Chondrocyte (in vitro differentiated cells): ENCODE measurements at places on chromosomes 2 and 18. TPM values are rescaled to one million over a fixed set of nuclear protein-coding genes. Genes with fewer than 3 reads are reported as not detected.

DNA sequence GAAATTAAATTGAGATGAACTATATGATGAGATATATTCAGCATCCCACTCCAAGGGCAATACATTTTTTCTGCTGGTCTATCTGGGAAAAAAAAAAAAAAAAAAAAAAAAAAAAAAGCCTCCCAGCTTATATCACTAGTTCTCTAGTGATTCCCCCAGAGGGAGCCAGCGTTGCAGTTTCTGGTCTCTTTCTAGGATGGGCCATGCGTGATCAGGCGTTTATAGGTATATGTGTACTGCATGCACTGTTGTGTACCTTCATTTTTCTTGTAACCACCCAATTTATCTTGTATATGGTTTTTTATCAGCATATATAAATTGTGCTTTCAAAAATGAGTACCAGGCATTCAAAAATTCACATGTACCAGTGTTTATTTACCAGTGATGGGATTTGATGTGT, 35.1 kb downstream of the DCDC2C start:
- no peak overlapping the region for H3K27ac ChIP-seq
- H3K36me3 ChIP-seq = no peaks in the 10 kb centered on the region
- H3K4me3 ChIP-seq = no peak overlapping the region
- peaks cover 16% of the 10 kb centered on the region for H3K27me3 ChIP-seq

DNA sequence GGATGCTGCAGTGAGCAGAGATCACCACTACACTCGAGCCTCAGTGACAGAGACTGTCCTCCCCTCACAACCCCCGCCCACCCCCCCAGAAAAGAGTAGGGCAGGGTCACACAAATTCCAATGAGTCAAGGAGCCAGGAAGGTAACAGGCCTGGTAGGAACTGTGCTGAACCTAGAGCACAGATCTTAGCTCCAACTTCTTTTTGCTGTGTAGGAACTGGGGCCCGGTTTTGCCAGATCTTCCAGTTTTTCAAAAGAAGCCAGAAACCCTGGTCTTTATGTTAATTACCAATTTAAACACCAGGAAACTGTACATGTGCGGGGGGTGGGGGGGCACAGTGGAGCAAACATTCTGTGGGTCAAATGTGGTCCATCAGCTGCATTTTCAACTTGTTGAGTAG, 71.0 kb downstream of the PRPF40A start:
- H3K27ac ChIP-seq = no peak overlapping the region
- DNase-seq = no peak
- H3K36me3 ChIP-seq = peaks cover 22% of the 10 kb centered on the region
- H3K4me1 ChIP-seq = peaks cover 17% of the 10 kb centered on the region

GRCh38 chr2:81481242-81481993, 1176.9 kb upstream of the LRRTM1 start:
- no peak overlapping the region for H3K27ac ChIP-seq
- H3K36me3 ChIP-seq = no peaks in the 10 kb centered on the region
- H3K27me3 ChIP-seq = no peaks in the 10 kb centered on the region

- H3K27me3 ChIP-seq = no peaks in the 10 kb centered on the region
- no peak overlapping the region for H3K4me3 ChIP-seq
- H3K27ac ChIP-seq = no peak overlapping the region
- no peak for DNase-seq
- no peaks in the 10 kb centered on the region for H3K36me3 ChIP-seq
Observed at GRCh38 chr2:105784589-105784988, 39.9 kb downstream of the NCK2 start.

DNA sequence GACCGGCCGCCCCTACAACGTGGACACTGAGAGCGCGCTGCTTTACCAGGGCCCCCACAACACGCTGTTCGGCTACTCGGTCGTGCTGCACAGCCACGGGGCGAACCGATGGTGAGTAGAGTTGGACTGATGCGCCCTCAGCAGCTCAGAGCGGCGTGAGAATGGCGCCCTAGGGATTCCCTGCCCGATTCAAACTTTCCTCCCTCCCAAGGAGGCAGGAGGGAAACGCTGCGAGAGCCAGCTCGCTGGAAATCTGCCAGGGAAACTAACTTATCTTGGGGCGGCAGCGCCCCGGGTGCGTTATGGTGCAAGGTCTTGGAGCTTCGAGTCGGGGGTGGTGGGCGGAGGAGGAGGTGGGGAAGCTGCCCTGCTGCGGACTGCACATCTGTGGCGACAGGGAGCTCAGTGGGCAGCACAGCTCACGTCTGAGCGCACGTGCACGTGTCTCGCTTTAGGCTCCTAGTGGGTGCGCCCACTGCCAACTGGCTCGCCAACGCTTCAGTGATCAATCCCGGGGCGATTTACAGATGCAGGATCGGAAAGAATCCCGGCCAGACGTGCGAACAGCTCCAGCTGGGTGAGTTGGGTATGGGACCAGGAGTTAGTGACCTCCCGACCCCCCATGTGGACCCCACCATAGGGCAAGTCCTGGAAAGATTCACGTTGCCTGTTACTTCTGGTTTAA, 697 bp downstream of the ITGA4 start:
- peak overlapping the region; percentile 82 for H3K4me3 ChIP-seq
- peak; percentile 80 for DNase-seq
- no peaks in the 10 kb centered on the region for H3K27me3 ChIP-seq
- H3K4me1 ChIP-seq = peaks cover 32% of the 10 kb centered on the region
- H3K27ac ChIP-seq = peak overlapping the region; percentile 33
- H3K36me3 ChIP-seq = no peaks in the 10 kb centered on the region

- no peak overlapping the region for H3K4me3 ChIP-seq
Observed at GRCh38 chr2:47190188-47190881, 35.2 kb upstream of the STPG4 start.

- peak overlapping the region; percentile 93 for H3K27ac ChIP-seq
- H3K4me1 ChIP-seq = peaks cover 38% of the 10 kb centered on the region
Observed at GRCh38 chr2:128422571-128422970, 103.9 kb upstream of the HS6ST1 start.

GRCh38 chr2:209940936-209941335, 61.5 kb upstream of the RPE start:
- H3K27ac ChIP-seq = no peak overlapping the region
- H3K36me3 ChIP-seq = no peaks in the 10 kb centered on the region
- H3K4me3 ChIP-seq = no peak overlapping the region
- no peak for DNase-seq

GRCh38 chr2:14828223-14828622, 195.7 kb downstream of the LRATD1 start:
- no peak for DNase-seq
- no peak overlapping the region for H3K27ac ChIP-seq

GRCh38 chr2:169512525-169512924, 3.0 kb downstream of the KLHL41 start:
- no peaks in the 10 kb centered on the region for H3K27me3 ChIP-seq
- H3K27ac ChIP-seq = no peak overlapping the region
- no peak for DNase-seq
- peaks cover 54% of the 10 kb centered on the region for H3K4me1 ChIP-seq
- H3K36me3 ChIP-seq = no peaks in the 10 kb centered on the region

DNA sequence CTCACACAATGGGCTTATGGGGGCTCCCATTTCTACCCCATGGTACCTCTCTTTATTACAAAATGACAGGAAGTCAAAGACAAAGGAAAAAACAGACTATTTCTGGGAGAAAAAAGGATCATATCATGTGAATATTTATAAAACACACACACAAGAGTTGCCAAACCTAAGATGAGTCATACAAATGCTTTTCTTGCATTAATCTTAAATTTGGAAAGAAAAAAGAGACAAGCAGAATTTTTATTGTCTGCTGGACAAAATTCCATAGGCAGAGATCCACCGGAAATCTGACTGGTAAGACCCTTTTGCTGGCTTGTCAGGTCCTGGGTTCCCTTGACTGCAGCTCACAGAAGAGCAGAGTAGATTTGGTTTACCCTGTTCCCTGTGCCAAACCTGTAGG, 1732.3 kb upstream of the PIK3C3 start:
- no peak for DNase-seq
- no peak overlapping the region for H3K27ac ChIP-seq
- no peaks in the 10 kb centered on the region for H3K4me1 ChIP-seq
- peaks cover 3% of the 10 kb centered on the region for H3K27me3 ChIP-seq
- no peak overlapping the region for H3K4me3 ChIP-seq

DNA sequence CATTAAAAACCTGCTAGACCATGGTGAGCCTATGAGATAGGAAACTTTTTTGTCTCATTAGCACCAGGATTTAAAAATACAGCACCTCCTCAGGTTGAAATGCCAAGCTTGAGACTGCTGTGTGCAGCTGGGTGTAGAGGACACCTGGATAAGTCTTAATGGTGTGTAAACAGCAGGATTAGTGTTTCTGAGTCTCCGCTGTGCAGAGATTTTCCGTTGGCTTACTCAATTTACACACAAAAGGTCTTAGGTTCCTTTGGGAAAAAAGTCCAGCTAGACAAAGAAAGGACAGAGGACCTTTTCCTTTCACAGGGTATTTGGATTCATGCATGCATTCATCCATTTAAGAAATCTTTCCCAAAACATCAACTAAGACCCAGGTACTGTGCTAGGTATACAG, 168.1 kb downstream of the NRXN1 start:
- H3K27ac ChIP-seq = no peak overlapping the region
- no peak overlapping the region for H3K4me3 ChIP-seq
- no peak for DNase-seq
- H3K27me3 ChIP-seq = peaks cover 3% of the 10 kb centered on the region
- H3K4me1 ChIP-seq = no peaks in the 10 kb centered on the region
- H3K36me3 ChIP-seq = no peaks in the 10 kb centered on the region

DNA sequence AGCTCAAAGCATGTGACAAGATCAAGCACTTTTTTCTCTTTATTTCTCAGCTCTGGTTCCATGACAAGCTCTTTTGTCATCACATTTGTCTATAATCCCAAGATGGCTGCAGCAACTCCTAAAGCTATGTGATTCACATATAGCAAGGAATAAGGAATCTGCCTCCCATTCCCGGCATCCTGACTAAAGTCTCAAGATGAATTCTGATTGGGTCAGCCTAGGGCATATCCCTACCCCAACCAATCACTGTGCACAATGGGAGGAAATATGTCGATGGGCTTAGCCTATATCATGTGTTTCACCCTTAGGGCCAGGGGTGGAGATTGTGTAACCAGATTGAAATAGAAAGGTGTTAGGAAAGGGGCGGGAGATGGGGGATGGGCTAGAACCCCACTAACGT, 23.1 kb upstream of the COLEC12 start:
- no peak overlapping the region for H3K4me3 ChIP-seq
- no peak for DNase-seq
- no peaks in the 10 kb centered on the region for H3K27me3 ChIP-seq

DNA sequence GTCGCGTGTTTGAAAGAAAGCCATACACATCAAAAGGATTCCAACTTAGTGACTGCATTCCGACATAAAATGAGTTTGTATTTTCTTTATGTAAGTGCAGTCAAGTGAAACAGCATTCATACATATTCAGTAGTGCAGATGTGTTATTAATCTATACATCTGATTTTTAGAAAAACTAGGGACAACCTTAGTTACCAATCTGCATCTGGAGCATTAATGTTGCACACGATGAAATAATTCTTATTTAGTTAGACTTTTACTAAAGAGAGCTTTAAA, 1.9 kb downstream of the GORASP2 start:
- peak overlapping the region; percentile 97 for H3K4me3 ChIP-seq
- no peak for DNase-seq
- no peaks in the 10 kb centered on the region for H3K27me3 ChIP-seq

DNA sequence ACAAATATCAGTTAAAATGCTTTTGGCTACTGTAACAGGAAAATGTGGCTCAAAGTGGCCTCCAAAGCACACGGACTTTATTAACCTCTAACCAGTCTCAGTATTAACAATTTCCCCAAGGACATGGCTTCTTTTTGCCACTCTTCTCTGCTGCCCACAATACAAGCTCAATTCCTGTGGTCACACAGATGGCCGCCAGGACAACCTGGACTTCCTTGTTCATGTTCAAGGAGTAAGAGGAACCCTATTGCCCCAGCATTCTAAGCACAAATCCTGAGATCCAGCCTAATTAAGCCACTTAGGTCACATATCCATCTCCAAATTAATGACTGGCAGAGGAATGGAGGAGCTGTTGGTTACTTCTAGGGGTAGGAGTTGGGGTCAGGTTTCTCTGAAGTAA, 38.2 kb downstream of the AOX1 start:
- no peak overlapping the region for H3K4me3 ChIP-seq
- H3K27ac ChIP-seq = peak overlapping the region; percentile 41
- H3K27me3 ChIP-seq = no peaks in the 10 kb centered on the region

DNA sequence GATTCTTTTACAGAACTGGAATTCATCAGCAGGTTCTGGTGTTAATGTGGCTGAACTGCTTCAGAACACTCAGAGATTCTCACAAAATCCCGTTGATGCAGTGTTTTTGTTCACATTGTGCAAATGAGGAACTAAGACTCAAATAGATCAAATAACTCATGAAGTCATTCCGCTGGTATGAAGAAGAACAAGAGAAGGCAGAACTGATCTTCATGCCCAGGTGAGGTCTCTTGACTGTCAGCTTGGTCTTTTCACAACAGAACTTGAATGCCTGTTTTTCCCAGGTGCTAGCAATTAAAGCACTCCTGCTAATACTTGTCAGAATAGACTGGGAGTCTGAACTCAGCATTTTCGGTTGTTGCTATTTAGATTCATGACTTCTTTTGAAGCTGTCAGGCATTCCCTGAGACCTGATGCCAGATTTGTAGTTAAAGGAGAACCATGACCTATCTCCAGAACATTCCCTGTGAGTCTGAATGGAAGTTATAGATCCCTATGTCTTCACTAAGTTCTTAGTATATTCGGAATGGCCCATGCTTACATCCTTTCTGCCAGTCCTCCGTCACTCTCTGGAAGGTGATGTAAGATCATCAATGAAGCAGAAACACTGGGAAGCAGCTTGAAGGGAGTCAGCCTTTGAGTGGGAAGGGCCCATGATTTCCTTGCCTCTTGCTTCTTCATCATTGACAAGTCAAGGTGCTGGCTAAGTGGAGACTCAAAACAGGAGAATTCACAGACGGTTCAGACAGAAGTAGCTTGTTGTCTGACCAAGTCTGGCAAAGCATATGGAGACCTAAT, 155.7 kb downstream of the MTCL1 start:
- no peak overlapping the region for H3K27ac ChIP-seq
- H3K4me1 ChIP-seq = peaks cover 3% of the 10 kb centered on the region
- H3K36me3 ChIP-seq = no peaks in the 10 kb centered on the region
- no peak overlapping the region for H3K4me3 ChIP-seq
- no peaks in the 10 kb centered on the region for H3K27me3 ChIP-seq
- no peak for DNase-seq

GRCh38 chr2:174395969-174396630, 570 bp downstream of the SCRN3 start:
- H3K4me3 ChIP-seq = peak overlapping the region; percentile 97
- H3K4me1 ChIP-seq = peaks cover 41% of the 10 kb centered on the region
- DNase-seq = no peak
- H3K27me3 ChIP-seq = no peaks in the 10 kb centered on the region

CCDC102B gene
- 8.1 to 9.8 TPM (median 9.1 TPM) in 3 replicates for total RNA-seq

SERPINB4 gene
- total RNA-seq = not detected in 3 replicates

PAX8 gene
- 0.29 TPM in 1 of 3 replicates, not detected in the others for total RNA-seq

RGPD3 gene
- total RNA-seq = 0.07 to 0.10 TPM in 2 of 3 replicates, not detected in the other

C2orf15 gene
- total RNA-seq = 0.17 to 0.26 TPM in 2 of 3 replicates, not detected in the other

SLC23A3 gene
- 2.0 to 2.7 TPM (median 2.4 TPM) in 3 replicates for total RNA-seq

PLEKHH2 gene
- 4.9 to 13.7 TPM (median 5.5 TPM) in 3 replicates for total RNA-seq

TXNL1 gene
- total RNA-seq = 57.5 to 59.7 TPM (median 57.6 TPM) in 3 replicates

SP140 gene
- total RNA-seq = 0.60 TPM in 1 of 3 replicates, not detected in the others

RAD51AP2 gene
- total RNA-seq = not detected in 3 replicates
